Activated CD4-positive, alpha-beta T cell treated with anti-CD3 and anti-CD28 coated beads, Interleukin-2, Interleukin-6, amounts not matched to agents 100 ng/mL and 50 ng/mL, durations not matched to agents 16 hours and 8 hours (primary cell): ENCODE measurements at places on chromosomes 3 and 15.

- DNase-seq: no peak
These were observed 12.4 kb upstream of the GREM1 start for GRCh38 chr15:32705446-32705845.

- no peak for DNase-seq
These were observed 2.4 kb downstream of the SLCO3A1 start for GRCh38 chr15:91855684-91856489.

DNA sequence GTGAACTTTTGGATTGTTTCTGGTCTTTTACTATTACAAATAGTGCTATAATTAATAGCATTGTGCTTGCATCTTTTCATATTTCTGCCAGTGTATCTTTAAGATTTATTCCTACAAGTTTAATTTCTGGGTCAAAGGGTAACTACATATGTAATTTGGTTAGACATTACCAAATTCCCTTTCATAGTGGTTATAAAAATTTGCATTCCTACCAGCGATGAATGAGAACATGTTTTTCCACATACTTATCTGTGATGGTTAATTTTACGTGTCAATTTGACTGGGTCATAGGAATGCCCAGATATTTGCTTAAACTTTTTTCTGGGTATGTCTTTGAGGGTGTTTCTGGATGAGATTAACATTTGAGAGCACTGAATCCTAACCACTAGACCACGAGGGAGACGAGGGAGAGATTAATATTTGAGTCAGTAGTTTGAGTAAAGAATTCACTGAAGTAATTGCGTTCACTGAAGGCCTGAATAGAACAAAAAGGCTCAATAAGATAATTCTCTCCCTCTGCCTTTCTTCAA lies 132.3 kb upstream of the NEO1 start:
- DNase-seq: no peak

DNA sequence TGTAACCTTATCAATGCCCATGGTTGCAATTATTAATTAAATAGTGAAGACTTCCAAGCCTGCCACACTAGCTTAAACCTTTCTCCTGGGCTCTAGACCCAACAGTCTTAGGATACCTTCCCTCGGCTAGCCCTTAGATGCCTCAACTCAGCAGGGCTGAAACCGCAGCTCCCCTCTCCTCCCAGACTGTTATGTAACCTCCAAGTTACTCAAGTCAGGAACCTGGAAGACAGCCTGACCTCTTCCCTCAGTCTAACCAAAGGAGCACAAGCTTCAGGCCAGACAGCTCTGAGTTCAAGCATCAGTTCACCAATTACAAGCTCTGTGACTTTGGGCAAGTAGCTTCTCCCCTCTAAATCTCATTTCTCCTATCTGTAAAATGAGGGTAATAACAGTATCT lies 70.5 kb upstream of the HACD2 start:
- DNase-seq: no peak

- no peak for DNase-seq
These were observed 215.0 kb upstream of the CBLB start for GRCh38 chr3:106083854-106084253.

DNA sequence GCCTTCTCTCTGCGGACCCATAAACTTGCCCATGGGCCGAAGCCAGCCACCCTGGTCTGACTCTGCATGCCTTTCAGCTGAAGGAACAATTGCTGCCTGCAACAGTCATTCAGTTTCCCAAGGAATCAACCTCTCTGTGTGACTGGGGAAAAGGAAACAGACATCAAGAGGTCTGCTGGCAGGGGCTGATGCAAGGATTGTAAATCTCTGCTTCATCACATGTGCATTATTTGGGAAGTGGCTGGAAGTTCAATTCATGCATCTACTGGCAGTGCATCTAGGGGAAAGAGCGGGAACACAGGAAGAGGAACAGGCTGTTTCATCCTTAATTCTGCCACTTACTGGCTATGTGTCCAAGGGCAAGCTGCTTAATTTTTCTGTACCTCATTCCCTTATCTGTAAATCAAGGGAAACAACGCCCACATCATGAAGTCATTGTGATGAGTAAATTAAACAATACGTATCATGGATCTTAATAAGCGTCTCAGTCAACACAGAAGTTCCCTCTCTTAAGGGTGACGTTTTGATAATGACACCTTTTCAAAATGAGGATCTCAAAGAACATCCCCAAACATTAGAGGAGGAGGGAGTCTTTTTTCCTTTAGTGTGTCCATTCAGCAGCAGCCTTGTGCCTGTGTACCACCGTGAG lies 17.4 kb upstream of the ADPGK start:
- no peak for DNase-seq

- no peak for DNase-seq
These were observed 146.0 kb upstream of the SMAD3 start for GRCh38 chr15:66919421-66919820.

DNA sequence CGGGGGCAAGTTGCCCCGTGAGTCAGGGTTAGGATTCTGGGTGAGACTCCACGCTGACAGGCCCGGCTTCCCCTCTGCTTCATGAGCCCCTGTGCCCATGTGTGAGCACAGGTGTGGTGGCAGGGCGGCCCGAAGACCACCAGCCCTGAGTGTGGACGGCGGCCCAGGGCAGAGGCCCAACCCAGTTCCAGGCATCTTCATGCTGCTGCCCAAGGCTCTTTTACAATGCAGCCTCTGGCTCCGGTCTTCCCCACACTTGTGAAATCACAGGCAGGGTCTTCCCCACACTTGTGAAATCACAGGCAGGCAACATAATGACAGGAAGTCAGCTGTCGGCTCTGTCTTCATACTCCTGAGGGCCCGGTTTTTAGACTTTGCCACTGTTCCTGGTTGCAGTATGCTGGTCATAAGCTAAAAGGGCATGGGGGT lies 78.8 kb downstream of the AAGAB start:
- DNase-seq: peak; percentile 55

- DNase-seq: no peak
These were observed 1.3 kb upstream of the PP2D1 start for GRCh38 chr3:20013396-20013795.

- DNase-seq: no peak
These were observed 68.8 kb upstream of the SLC6A6 start for GRCh38 chr3:14333621-14334020.

DNA sequence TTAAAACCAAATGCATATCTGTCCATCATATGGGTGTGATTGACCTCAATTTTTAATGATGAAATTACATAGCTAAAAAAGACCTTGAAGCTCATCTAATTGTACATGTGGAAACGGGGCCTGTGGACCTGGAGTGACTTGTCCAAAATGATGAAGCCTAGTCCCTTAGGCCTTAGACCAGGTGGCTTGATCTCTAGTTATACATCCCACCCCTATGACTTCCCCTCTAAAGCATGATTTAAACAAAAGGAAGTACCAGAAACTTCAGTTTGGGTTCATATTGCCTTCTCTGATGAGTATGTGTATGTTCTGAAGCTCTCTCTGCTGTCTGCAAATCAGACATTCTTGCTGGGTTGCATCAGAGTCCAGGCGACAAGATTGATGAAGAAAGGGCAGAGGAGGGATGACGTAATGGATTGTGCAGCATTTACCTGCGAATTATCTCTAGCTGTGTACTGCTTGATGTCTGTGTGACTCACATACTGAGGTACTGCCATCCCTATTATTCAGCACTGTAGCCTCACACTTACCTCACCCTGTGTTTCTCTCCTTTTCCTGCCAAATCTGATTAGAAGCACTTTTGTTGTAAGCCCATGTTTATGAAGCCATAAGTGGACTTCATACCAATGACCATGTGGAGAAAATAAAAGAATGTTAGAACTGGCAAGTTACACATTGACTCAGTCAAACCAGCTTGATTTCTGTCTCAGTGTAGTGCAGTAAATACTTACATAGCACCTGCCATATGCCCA lies 111.5 kb downstream of the FILIP1L start:
- DNase-seq: peak; percentile 1

DNA sequence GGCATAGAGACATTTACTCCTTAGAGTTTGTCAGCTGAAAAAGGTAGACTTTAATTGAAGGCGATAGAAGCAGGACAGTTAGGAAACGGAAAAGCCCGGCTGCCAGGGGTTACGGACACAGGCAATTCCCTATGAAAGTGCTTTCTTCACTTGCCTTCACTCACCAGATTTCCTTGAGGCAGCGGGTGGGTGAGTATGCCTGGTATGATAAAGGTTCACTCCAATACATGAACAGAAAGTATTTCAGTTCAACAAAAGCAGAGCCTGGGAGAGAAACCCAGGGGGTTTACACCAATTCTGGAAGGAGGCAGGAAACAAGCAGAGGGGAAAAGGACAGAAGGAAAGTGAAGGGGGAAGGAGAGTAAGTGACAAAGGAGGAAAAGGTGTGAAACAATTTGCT lies 53.9 kb downstream of the QTRT2 start:
- no peak for DNase-seq

DNA sequence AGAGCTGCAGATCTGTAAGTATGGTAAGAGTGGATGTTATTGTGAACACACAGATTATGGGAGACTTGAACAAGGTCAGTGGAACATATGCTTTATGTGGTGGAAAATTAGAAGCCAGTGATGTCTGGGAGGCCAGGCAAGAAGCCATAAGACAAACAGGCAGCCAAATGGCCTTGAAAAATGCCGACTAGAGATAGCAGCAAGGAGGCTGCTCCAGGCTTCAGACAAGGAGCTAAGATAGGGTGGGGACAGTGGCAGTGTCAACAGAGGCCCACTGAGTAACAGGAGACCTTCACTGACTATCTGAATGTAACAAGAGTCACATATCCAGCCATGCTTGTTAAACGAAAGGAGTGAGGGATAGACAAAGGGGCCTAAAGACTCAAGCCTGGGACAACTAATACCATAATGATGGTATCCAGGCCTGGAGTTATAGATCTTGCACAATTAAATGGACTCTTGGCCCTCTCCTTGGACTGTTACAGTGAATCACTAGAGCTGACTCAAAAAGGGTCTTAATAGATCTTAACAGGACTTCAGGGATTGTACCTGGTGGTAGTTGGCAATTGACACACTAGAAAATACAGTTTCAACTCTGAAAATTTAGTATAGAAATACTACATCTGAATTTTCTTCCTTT lies 50.6 kb downstream of the CFAP20DC start:
- no peak for DNase-seq

- no peak for DNase-seq
These were observed 119.2 kb downstream of the LRIG1 start for GRCh38 chr3:66381626-66382025.

DNA sequence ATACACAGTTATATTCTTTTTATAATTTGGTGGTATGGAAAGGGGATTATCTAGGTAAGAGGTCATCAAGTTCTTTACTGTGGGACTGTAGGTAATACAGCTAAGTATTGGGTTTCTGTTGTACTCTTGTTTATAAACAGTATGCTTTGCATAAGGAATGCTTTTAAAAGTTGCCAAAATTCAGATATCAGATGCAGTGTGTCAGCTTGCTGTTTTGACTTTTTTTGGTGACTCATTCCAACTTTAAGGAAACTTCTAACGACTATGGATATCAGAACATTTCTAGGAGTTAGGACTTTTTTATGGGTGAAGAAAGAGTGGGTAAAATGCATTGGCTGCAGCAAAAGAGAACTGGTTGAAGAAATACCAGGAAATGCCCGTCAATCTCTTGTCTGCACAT lies 2.8 kb downstream of the SCAANT1 start:
- no peak for DNase-seq

GRCh38 chr3:43919029-43919428 lies 228.3 kb downstream of the ABHD5 start:
- no peak for DNase-seq

DNA sequence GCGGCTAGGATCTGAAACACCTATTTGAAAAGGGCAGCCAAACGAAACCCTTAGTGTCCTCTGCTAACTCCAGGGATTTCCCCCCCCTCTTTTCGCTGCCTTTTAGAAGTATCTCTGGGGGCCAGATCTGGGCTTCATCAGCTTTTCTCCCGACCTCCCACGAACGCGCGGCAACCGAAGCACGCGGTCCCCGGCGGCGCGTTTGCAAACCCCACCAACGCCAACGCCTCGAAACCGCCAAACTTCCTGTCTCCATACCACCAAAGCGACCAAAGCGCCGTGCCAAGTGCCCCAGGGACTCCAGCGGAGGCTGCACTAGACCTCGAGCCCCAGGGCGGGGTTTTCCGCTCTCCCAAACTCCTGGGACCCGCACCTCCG lies 155.8 kb upstream of the FRMD4B start:
- peak; percentile 2 for DNase-seq

GRCh38 chr3:115655761-115656282 lies 32.5 kb downstream of the GAP43 start:
- DNase-seq: no peak

- DNase-seq: peak; percentile 77
These were observed at the start of the genes ATXN7 and THOC7 for GRCh38 chr3:63863150-63864007. TSS of gene ATXN7 (plus strand) at chr3:63863867. CDS start at chr3:63912599, 48,732 bp downstream. TSS of gene THOC7 (minus strand) at chr3:63863805. CDS start at chr3:63863790, 15 bp downstream.

DNA sequence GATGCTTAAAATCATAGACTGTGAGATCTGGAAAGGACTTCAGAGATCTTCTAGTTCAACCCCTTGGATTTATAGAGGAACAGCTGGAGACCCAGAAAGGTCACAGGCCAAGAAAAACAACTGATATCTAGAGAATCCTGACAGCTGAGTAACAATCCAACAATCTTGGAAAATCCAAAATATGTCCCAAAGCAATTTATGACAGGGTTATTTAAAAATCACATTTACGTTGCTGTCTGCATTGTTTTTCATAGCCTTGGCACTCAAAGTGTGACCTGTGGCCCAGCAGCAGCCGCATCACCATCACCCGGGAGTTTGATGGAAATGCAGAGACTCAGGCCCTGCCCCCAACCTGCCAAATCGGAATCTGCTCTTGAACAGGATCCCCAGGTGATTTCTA lies 78.8 kb downstream of the FBN1 start:
- DNase-seq: no peak

GRCh38 chr15:71939981-71940588 lies 129.7 kb downstream of the NR2E3 start:
- DNase-seq: no peak

DNA sequence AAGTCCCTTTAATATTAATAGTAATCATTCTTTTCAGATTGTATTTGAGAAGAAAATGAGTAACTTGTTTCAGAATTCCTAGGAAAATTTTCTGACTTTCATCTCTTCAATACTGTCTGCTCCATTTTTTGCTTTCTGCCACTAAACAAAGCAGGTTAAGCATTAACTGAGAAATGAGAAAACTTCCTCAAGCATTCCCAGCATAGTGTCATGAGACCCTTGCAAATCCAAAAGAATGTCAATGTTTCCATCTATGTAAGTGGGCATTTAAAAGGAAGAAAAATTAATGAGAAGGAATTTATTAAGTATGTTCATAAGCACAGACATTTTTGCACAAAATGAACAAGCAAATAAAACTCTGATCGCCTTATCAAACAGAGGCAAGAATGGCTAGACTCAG lies 148.0 kb upstream of the STRIT1 start:
- DNase-seq: no peak

- no peak for DNase-seq
These were observed 11.7 kb downstream of the TRAIP start for GRCh38 chr3:49844464-49845183.

DNA sequence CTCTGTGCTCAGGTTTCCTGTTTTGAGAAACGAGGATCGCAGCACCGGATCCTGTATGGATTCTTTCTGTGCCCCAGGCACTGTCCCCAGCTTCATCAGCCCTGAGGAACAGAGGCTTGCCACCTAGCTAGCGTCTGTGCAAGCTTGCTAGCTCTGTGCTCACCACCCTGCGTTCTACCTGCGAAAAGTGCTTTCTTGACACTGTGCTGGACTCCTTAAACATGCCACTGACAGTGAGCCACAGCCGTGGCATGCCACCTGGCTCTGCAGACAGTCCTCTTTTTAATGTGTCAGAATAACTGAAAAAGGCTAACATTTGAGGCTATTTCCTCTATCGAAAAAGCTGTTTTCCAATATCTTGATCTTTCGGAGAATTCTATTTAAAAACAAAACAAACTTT lies 1.4 kb downstream of the PGPEP1L start:
- DNase-seq: no peak
